ENCODE measurements at places on chromosomes 5 and 9.

DNA sequence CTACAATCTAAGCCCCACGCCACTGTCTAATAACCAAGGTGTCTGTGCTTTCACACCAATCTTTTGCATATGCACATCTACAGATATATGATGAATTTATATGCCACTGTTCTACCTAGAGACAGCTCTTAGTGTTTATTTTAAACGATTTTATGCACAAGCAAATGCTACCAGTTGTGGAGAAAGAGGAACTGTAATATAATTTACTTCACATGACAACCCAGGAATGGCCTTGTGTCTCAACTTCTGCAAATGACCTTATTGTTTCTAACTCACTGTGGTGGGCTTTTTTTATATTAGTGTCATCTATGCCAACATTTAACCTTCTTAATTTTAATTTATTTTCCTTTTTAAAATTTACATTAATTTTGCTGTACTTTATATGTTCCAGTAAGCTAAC, 531.1 kb upstream of the TLE4 start:
- DNase-seq: no peak

GRCh38 chr5:132500931-132501628, 10.5 kb upstream of the IRF1 start:
- peak; percentile 65 for DNase-seq

GRCh38 chr5:97364731-97365130, 181.7 kb upstream of the RIOK2 start:
- DNase-seq: no peak

- no peak for DNase-seq
Measured at GRCh38 chr9:32986971-32987370, 14.5 kb downstream of the APTX start.

- no peak for DNase-seq
Measured at GRCh38 chr5:69084903-69085302, 8.9 kb upstream of the SLC30A5 start.
